ENCODE measurements at places on chromosomes 3 and 15.

DNA sequence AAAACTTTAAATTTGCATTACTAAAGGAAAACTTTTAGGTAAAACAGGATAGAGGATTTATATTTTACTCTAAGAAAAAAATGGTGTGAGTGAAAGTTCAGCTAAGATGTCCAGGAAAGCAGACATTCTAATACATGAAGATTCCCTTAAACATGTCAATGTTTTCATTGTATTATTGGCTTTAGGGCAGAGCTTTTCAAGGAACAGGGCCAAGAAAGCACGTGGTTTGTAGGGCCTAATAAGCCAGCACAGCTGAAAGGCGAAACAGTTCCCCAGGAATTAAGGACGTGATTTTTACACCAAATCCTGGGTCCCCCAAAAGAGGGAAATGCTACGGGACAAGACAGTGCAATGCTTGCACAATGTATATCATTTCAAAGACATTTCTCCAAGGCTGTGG, 48.6 kb upstream of the MKRN3 start:
- no peaks in the 10 kb centered on the region for H3K4me1 ChIP-seq
- no peaks in the 10 kb centered on the region for H3K27me3 ChIP-seq
- DNase-seq: no peak
- H3K27ac ChIP-seq: no peak overlapping the region
- no peaks in the 10 kb centered on the region for H3K36me3 ChIP-seq

GRCh38 chr15:48856942-48857341, 21.0 kb upstream of the EID1 start:
- no peaks in the 10 kb centered on the region for H3K36me3 ChIP-seq
- no peak overlapping the region for H3K4me3 ChIP-seq
- no peaks in the 10 kb centered on the region for H3K27me3 ChIP-seq
- H3K27ac ChIP-seq: peak overlapping the region; percentile 59

- no peaks in the 10 kb centered on the region for H3K4me1 ChIP-seq
- DNase-seq: no peak
- no peaks in the 10 kb centered on the region for H3K36me3 ChIP-seq
- no peaks in the 10 kb centered on the region for H3K27me3 ChIP-seq
These were observed 16.4 kb upstream of the PRR20G start for GRCh38 chr3:127304121-127304744.

DNA sequence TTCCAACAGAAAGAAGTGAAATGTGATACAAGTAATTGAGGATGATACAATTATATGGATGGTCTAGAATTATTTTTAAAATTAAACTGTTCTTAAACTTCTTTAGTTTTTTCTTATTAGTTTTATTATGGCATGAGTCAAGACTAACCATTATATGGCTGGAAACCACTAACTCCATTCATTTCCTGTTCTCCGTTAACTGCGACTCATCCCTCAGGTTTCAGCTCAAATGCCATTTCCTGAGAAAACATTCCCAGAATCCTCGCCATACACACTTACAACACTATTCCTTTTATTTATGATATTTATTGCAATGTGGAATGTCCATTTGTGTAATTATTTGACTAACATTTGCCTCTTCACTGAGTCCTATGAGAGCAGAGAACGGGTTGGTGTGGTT, 394.1 kb downstream of the SOX2 start:
- no peaks in the 10 kb centered on the region for H3K36me3 ChIP-seq
- no peak for DNase-seq
- no peaks in the 10 kb centered on the region for H3K4me1 ChIP-seq

DNA sequence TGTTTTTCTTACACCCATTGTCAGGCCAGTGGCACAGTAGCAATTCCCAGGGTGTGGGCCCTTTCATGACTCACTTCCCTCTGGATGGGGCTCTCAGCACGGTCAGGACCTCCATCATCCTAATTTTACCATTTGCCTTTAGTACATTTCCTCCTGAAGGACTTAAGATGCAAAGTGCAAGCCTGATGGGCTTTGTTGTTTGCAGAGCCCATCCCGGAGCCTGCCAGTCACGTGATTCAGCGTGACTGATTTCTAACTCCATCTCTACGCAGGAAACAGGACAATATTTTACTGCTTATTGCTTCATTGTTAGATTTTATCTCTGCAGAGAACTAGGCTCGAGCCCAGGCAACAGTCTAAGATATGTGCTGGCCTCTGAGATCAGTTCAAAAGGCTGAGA, 223.7 kb downstream of the PDZRN3 start:
- peak overlapping the region; percentile 57 for H3K27ac ChIP-seq
- no peak overlapping the region for H3K4me3 ChIP-seq
- no peaks in the 10 kb centered on the region for H3K27me3 ChIP-seq
- DNase-seq: peak; percentile 89
- peaks cover 34% of the 10 kb centered on the region for H3K4me1 ChIP-seq

DNA sequence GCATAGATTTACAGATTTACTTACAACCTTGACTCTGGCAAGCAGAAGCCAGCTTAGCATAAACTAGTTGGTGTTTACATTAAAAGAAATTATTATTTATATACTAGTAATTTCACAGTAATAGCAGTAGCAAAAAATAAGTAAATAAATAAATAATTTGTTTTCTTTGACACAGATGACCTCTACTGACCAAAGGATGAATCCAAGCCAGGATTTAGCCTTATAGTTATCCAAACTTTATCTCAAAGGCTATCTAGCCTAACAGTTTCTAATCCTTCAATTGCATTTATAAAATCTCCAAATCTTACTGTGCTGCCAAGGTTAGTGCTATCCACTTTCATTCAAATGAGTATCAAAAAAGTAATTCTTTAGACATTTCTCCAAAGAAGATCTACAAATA, 64.3 kb downstream of the FRMD5 start:
- H3K27ac ChIP-seq: no peak overlapping the region
- DNase-seq: no peak
- H3K27me3 ChIP-seq: no peaks in the 10 kb centered on the region
- H3K4me3 ChIP-seq: no peak overlapping the region
- H3K36me3 ChIP-seq: no peaks in the 10 kb centered on the region

Data from vagina (tissue), 2 donors.